Cardiac septum (tissue), 1 donor: ENCODE measurements at places on chromosomes 2 and 18. TPM values are rescaled to one million over a fixed set of nuclear protein-coding genes. Genes with fewer than 3 reads are reported as not detected.

- no peak for DNase-seq
These were observed 70.5 kb downstream of the CSRNP3 start for GRCh38 chr2:165539985-165540384.

DNA sequence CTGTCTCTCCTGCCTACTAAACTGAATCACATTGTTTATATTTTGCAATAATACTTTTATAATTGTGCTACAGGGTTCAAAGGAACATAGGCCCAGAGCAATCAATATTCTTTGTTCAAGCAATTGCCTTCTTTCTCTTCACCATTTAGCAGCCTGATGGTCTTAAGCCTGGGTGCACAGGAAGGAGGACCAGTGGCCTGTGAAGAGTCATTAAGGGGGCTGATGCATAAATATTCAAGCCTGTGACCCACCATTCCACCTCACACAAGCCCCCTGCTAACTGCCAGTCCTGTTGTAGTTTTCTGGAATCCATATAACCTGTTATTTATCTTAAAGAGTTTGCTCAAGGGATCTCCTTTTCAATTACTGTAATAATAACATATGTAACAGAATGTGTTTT lies 56.0 kb downstream of the ABCA12 start:
- DNase-seq = no peak

The TLX2 gene
- total RNA-seq = not detected

The PAIP2B gene
- 30.7 TPM for total RNA-seq

DNA sequence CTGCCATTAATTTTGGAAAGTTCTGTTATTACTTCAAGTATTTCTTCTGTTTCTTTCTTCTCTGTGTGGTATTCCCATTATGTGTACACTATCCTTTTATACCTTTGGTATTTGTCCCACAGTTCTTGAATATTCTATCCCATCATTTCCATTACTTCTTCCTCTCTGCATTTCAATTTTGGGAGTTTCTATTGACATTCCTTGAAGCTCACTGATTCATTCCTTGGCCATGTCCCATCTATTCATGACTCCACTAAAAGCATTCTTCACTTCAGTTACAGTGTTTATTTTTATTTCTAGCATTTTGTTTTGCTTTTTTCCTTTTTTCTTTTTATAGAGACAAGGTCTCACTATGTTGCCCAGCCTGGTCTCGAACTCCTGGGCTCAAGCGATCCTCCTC lies 30.3 kb downstream of the PROC start:
- DNase-seq = no peak

The ZSWIM2 gene
- total RNA-seq = not detected

DNA sequence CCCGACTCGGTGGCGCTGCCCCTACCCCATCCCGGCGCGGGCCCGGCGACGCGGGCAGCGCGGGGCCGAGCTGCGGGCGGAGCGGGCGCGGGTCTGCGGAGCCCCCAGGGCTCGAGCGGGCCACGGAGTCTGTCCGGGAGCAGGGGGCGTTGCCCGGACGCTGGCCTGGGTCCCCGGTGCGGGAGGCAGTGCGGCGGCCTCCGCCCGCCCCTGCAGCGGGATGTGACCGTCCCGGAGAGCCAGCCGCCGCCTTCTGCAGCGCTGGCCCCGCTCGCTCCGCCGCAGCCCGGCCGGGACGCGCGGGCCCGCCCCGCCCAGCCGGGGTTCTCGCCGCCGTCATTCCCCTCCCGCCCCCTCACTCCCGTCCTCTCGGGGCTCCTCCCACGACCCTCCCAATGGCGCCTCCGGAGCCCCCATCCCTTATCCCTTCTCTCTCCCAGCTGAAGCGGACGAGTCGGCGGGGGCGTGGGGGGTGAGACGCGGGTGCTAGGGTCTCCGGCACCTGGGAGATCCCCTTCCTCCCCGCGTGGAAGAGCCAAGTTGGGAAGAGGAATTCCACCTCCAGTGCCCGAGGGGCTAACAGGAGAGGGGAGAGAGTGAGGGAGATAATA lies at the start of gene FNDC4:
TSS of gene FNDC4 (minus strand) at position 257 of the 611 bp plus-strand sequence. CDS start 521 bp downstream, outside the sequence.
- DNase-seq = no peak

DNA sequence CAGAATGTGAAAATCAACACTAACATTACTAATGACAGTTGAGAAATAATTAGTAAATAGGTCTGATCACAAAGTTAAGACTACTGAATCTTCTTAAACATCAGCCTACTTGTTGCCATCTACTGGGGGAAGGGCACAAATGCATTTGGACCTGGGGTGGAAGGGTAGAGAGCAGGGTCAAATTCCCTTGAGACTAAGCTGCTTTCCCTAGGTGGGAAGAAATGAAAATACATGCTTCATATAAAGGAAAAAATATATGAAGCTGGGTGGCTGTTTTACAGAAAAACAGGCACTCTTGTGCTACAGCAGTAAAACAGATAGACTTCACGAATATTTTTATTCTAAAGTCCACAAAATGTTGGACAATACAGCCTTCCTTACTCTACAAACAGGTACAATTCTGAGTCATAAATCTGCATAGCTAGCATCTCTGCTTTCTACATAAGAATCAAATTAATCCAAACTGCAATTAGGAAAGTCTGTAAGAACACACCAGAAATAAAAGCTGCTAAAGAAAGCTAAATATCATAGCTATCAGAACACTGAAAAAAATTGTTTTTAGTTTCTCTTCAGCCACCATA lies 10.9 kb downstream of the TRIP12 start:
- DNase-seq = no peak

The DSEL gene
- 3.4 TPM for total RNA-seq

- no peak for DNase-seq
These were observed 30.3 kb downstream of the KIDINS220 start for GRCh38 chr2:8806885-8807704.

DNA sequence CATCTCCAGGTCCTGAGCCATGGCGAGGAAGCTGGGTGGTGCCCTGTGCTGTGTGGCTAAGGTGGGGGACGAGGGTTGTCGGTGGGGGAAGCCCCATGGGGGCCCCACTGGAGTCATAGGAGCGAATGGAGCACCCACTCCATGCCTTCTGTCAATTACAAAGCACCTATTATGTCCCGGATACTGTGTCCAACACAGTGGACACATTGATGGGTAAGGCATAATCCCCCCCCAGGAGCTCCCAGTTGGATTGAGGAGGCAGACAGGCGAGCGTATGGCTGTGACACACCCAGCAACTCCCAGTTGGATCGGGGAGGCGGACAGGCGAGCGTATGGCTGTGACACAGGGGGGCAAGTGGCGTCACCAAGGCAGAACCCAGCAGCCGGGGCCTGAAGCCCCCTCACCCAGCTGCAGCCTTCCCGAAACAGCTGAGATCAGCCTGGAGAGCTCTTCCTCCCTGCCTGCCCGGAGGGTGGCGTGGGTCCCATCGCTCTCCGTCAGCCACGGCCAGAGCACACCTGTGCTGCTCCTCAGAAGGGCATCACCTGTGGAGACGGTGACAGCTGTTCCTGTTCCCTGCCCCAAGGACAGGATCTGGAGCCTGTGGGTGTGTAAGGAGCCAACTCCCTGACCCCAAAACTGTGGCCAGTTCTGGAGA lies 69.6 kb downstream of the HPCAL1 start:
- DNase-seq = no peak

- DNase-seq = no peak
These were observed 89.6 kb upstream of the PMAIP1 start for GRCh38 chr18:59810183-59810582.

DNA sequence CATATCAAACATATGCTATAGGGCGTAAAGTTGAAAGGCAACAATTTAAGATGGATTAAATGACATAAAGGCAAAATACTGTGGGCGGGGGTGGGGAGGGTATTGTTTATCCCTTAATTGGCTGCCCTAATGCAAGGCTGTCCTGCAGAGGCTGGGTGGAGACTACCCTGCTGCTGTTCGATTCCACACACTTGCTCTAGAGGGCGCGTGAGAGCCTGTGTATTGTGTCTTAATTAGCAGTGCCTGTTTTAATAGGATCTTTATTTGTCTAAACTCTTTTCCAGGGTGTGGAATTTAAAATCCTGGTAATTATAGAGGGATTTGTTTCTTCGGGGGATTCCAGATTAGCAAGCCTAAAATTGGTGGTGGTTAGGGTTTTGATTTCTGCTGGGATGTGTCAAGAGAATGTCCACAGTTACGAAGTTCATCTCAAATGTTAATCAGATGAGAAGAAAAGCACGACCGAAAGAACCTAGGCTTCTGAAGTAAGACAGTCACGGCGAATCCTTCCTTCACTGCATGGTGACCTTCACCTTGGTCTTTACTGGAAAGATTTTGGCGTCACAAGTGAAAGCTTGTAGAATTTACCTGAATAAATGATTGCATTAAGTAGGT lies 103.5 kb upstream of the MAP3K20 start:
- no peak for DNase-seq

The SLC30A3 gene
- total RNA-seq = 10.2 TPM

GRCh38 chr2:233287871-233288270 lies 19.7 kb upstream of the SAG start:
- DNase-seq = no peak

DNA sequence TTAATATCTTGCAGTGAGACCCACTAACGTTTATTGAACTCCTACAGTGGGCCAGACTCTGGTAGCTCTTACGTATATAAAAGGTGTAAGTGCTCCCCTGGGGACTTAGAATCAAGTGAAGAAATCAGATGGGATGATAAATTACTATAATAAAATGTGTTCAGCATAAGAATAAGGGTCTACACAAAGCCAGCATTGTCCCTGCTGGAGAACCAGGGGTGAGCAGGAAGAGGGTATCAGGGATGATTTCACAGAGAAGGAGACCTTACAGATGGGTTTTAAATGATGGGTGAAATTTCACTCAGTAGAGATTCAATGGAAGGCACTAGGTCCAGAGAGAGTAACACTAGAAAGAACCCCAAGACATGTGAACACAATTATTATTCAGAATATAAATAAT lies 20.7 kb downstream of the NRXN1 start:
- DNase-seq = no peak

The GRB14 gene
- total RNA-seq = 2.2 TPM

The SESTD1 gene
- total RNA-seq = 48.9 TPM

The WNT6 gene
- total RNA-seq = 0.46 TPM

- DNase-seq = no peak
These were observed 1262.2 kb upstream of the PIK3C3 start for GRCh38 chr18:40692871-40693270.

DNA sequence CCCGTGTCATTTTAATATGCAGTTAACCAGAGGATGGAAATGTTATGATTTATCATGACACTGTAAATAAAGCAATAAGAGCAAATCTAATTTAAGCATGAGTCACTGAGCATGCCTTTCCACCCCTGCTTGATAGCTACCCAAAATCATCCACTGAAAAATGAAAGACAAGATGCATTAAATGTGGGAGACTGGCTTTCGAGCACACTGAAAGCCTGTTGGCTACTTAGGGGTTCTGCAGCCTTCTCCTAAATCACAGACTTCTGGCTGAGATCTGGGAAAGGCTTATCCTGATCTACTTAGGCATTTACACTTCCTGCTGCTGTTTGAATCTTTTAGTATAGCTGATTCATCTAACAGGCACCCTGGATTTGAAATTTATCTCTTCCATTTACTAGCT lies 778.3 kb upstream of the CDH7 start:
- DNase-seq = no peak

DNA sequence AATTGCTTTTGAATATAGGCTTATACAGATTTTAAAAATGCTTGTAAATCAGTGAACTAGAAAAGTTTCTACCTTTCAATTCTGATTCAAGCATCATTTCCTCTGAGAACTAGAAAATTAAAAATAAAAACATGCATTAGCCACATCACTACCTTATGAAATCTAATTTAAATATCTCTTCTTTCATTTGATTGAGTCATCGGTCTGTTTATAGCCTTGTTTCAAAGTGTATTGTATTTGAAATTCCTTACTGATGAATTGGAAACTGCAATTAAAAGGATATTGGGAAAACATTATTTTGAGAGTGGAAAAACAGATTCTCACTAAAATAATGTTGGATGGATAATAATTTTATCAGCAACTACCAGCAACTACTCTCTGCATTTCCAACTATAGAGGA lies 717.7 kb upstream of the FAM98A start:
- no peak for DNase-seq

DNA sequence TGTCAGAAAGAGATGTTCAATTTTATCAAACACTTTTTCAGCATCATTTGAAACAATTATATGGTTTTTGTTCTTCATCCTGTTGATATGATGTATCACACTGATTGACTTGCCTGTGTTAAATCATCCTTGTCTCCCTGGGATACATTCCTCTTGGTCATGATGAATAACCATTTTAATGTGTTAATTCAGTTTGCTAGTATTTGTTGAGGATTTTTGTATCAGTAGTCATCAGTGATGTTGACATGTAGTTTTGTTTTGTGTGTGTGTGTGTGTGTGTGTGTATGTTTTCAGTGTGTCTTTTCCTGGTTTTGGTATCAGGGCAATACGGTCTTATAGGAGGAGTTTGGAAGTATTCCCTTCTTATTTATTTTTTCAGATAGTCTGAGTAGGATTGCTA lies 325.4 kb downstream of the ZNF804A start:
- DNase-seq = no peak

DNA sequence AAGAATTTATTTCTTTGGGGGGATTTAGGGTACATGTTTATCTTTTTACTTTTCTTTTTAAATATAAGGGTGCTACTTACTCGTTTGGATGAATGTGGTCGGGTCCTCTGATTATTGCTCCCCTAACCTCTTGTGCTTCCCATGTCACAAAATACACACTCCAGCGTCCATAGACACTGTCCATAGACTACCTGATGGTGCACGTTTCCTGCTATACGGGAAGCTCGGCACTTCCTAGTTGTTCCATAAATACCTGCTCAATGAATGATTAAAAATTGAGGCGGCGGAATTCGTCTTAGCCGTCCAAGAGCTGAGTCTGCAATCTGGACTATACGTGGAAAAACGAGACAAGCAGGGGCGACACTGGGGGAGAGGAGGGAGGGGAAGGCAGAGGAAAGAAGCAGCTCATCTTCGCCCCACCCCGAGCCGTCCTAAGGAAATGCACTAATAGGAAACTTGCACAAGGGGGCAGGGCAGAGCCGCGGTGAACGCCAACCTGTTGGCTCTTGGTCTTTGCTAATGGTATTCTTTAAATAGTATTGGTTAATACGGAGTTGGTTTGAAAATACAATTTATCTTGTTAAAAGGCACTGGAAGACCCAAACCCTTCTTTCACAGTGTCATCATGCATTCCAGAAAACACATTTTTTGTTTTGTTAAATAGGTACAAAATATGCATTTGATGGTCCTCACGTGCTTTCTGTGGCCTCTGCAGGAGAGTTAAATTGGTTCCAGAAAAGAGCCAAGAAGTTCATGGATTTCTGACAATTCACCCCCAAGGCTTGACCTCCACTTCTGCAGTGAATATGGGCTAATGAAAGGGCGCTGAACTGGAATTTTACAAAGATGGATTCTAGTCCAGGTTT lies 73.0 kb upstream of the KCTD1 start:
- no peak for DNase-seq

DNA sequence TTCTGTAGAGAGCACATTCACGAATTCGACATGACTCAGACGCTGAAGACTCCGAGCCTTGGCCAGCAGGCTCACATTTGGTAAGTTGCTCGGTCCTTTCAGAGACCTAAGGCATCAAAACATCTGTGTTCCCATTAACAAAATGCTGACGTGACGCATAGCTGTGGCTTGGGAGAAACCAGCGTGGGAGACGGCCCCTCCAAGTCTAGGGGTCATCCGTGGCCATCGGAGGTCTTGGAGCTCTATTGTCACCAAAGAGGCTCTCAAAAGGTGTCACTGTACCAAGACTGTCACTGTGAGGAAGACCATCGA lies 14.9 kb downstream of the FBLN7 start:
- no peak for DNase-seq

GRCh38 chr2:15142069-15142689 lies 419.0 kb downstream of the NBAS start:
- DNase-seq = no peak
